ENCODE measurements at places on chromosomes 2 and 18.
A peak's percentile ranks its signal among the peaks of the same experiment; 100 is the strongest.

DNA sequence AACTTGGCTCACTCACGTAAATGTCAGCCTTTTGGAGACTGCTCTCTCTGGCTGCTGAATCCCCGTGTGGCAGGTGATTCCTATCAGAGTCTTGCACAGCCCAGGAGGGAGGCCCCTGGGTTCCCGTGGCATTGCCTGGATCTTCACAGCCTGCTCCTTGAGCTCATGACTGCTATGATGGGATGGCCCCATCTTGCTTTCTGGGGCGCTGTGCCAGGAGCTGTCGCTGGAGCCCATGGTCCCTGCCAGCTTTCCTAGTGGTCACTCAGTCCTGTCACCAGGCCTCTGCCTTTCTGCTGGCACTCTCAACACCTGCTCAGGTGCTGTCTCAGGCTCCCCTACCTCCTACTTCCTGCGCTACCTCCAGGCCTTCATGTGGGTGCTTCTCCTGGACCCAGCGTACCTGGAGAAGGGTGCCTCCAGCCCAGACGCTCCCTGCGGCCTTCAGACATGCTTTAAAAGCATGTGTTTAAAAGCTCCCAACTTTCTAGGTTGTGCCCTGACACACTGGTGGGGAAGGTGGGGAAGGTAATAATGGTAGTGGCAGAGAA, 110.1 kb downstream of the MCFD2 start:
- no peak for DNase-seq

DNA sequence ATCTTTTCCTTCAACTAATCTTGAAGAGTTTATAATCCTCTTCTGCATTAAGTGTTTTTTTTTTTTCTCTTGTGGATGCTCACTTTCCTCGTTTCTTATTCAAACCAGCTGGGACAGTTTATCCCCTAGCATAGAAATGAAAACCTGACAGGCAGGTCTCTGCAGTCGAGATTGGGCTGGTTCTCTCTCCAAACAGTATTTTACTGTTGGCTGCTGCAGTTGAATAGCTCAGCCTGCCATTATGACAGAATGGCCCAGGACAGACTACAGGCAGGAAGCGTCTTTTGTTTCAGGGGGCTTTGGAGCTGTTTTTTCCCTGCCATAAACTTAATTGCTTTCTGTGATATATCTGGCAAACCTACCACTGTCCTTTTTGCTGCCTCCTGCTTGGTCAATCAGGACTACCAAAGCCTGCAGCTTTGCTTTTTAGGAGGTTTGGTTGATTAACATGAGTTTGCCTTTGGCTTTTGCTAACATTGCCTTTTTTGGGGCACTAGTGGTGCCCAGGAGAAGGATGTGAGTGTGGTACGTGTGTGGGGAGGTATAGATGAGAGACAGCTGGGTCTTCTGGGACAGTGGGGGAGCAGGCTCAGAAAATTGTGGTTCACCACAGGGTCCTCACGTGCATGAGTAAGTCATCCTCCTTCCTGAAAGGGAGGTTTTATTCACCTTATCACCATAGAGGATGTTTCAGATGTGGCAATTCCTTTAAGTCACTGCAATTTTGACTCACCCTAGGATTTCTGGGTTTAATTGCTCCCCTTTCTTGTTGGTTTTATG, 128.7 kb downstream of the LYPD6B start:
- no peak for DNase-seq

- no peak for DNase-seq
Measured at GRCh38 chr2:208025814-208026184, 472 bp upstream of the PLEKHM3 start.

DNA sequence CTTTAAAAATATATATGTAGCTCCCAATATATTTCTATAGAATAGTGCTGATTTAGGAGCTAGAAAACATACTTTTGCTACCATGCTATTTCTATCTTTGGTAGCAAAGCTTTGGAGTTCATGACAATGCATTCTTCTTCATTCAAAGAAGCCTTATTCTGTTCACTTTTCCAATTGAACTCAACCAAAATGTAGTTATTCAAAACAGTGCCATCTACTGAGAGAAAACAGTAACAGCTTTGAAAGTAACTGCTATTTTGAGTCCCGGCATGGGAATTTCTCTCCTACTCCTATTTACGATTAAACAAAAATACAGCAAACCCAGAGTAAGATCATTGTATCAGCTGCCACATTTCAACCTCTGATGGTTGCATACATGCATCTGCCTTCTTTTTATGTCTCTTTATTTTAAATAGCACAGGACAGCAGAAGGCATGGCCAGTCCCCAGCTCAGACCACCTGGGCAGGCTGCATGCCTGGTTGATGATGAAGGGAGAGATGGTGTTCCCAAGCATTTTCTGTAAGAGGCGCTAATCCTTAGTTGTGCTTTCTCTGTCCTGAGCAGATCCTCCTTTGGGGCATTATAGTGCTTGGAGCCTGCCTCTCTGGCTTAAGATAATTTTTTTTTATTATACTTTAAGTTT, 69.7 kb upstream of the SULT1C3 start:
- peak; percentile 8 for DNase-seq

DNA sequence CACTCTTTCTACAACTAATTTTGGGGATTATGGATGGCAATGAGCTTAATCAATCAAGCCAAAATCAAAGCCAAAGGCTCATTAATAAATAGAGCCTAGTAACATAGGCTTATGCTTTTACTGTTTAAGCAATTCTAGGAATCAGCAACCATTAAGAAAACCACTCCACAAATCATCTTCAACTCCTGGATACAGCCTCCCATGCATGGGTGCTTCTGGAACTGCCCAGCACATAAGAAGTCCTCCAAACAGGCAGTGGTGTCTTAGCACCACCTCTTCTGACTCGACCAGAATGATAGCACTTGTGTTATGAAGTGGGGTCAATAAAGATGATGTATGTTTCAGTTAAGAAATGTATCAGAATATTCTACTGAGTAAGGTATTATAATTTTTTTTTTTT, 104.4 kb upstream of the SERPINE2 start:
- DNase-seq: no peak

GRCh38 chr2:206031162-206031784, 54.7 kb downstream of the INO80D start:
- no peak for DNase-seq

DNA sequence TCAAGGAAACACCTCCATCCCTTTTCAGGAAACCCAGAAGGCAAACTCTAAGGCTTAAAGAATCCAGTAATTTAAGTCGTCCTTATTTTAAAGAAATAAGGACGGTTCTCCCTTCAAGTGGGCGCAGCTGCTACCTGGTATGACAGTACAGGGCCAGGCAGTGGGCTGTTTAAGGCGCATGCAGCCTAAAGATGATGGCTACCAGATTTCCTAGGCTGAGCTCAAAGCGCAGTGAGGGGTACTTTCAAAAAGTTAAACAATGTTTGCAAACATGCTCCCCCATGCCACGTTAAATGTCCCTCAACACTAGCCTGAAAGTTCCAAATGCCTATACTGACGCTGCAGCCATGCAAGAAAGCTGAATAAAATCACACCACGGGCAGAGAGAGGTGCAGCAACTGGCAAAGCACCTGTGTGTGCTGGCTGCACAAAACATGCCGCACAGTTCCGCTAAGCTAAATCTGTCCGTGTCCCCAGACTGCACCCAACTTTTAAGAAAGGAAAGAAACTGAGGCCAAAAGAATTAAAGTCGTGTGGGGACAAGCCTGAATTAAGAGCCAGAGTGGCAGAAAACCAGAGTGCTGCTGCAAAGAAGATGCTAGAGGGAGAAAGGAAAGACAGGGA, 583 bp downstream of the HIBCH start:
- no peak for DNase-seq

- DNase-seq: no peak
Measured at GRCh38 chr18:74774486-74774885, 176.8 kb downstream of the ZNF407 start.
